ENCODE measurements at places on chromosomes 4 and X.

- no peak for DNase-seq
Observed at GRCh38 chrX:16136080-16136479, 12.7 kb downstream of the GRPR start.

DNA sequence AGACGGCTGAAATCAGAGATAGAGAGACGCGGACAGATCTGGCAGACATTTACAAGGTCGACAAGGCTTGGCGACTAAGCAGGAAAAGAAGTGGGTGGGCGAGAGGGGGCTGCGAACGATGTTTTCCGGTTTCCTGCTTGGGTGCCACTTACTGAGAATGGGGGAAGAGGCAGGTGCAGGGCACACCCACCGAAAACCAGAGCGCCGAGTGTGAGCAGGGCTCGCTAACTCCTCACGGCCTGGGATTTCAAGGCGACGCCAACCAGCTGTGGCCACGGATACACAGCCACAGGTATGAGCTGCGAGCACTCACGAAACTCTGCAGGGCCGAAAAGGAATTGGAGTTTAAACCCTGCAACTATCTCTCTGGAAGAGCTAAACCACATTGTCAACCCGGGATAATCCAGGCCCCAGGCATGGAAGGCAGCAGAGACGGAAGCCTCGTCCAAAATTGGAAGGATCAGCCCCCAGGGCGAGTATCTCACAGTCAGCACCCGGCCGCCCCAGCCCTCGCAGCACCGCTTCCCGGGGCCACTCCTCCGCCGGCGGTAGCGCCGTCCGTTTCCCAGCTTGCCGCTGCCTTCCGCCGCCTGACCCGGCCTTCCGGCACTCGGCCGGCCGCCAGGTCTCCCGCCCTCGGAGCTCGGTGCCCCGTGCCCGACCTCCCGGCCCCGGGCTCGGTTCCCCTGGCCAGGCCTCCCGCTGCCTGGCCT, 778 bp downstream of the CASP3 start:
- no peak for DNase-seq

DNA sequence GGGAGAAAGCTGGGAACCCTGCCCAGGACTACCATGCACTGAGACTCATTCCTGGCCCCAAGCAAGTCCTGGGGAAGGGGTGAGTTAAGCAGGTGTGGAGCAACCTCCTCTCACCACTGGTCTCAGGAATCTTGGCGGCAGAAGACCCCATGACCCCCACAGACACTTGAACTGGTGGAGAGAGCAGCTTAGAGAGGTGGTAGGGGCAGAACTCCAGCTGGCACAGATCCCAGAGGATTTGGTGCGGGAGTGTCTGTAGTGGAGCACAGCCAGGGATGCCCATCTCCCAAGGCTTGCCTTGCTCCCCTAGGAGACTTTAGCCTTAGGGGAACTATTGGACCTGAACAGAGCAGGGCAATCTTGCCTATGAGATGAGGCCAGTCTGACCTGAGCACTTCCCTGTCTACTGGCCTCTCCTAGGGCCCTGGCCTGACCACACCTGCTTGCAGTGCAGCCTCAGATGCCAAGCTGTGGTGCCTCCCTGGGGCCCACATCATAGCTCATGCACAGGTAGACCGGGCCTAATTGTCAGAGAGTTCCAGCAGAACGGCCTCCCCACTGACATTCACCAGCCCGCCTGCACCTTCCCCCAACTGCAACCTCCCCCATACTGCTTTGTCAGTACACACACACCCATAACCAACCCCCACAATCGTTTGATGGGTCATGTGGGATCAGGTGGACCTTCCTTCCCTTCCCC, 78.0 kb downstream of the NAA11 start:
- no peak for DNase-seq

- no peak for DNase-seq
Observed at GRCh38 chr4:154344686-154345085, 146.9 kb downstream of the DCHS2 start.

GRCh38 chr4:156999175-156999517, 27.5 kb upstream of the PDGFC start:
- no peak for DNase-seq

DNA sequence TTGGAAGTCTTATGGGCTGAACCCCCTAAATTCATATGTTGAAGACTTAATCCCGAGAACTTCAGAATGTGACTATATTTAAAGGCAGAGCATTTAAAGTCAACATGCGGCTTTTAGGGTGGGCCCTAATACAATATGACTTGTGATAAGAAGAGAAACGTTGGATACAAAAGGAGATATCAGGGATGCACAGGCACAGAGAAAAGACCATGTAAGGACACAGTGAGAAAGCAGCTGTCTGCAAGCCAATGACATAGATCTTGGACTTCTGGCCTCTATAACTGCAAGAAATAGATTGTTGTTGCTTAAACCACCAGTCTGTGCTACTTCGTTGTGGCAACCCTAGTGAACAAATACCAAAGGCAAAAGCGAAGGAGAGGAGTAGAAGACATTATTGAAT, 42.2 kb downstream of the GABRG1 start:
- DNase-seq: no peak

DNA sequence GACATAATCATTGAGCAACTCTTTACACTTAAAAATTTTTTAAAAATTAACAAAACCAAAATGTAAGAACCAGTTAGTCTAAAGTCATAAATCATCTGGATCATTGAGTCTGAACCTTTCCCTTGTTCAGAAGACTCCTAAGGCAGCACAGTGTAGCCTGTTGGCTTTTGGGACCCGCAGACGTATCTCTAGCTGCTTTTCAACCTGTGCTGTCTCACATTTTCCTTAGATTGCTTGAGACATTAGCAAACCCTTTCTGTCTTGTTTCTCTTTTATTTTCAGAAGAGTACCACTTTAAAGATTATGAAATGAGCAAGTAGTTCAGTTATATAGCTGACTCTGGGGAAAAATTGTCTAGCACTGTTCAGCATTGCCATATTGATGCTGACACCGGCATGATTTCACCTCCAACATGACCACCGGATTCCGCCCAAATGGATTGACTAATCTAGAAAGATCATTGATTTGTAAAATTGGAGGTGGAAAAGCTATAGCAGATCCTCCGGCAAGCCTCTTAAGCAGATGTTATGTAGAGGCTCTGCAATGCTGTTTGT, 8.9 kb downstream of the TCEANC start:
- DNase-seq: no peak

- DNase-seq: no peak
Observed at GRCh38 chrX:152892999-152893891, 4.6 kb upstream of the ZNF185 start.

- no peak for DNase-seq
Observed at GRCh38 chr4:76307660-76308014, 1.1 kb downstream of the STBD1 start.

DNA sequence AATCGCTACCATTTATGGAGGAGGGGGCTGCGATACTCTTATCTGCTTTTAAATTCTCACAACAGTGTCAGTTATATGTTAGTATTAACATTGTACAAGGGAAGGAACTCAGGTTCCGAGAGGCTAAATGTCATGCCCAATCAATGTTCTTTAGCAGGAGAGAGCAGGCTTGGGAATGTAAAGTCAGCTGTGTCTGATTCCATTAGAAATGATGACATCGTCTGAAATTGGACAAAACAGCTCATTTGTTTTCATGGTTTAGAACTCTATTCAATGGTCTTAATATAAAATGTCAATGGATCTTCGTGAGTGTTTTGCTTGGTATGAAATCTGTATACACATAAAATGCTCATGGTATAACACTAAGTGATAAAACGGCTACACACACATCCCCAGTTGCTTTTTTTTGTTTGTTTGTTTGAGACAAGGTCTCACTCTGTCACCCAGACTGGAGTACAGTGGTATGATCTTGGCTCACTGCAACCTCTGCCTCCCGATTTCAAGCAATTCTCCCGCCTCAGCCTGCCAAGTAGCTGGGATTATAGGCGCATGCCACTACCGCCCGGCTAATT, 11.9 kb upstream of the SH3KBP1 start:
- DNase-seq: no peak

GRCh38 chrX:110219920-110220319, 98.0 kb downstream of the AMMECR1 start:
- DNase-seq: no peak

DNA sequence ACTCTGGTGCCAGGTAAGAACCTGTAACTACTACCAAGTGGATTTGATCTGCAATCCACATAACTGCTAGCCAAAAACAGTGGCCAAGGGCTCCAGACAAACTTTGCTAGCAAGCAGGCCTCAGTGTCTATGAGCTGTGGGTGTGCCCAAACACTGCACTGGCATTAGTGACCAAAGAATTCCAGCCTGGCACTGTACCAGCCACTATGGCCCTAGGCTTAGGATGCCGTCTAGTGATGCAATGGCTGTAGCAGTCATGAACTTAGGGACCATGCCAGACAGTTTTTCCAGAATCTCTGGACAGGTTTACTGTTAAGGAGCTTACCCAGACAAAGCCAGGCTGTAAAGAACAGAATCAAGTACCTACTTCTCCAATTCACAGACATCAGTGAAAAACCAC, 33.7 kb upstream of the PRR27 start:
- DNase-seq: no peak

GRCh38 chrX:88605222-88605583, 141.8 kb upstream of the CPXCR1 start:
- no peak for DNase-seq

DNA sequence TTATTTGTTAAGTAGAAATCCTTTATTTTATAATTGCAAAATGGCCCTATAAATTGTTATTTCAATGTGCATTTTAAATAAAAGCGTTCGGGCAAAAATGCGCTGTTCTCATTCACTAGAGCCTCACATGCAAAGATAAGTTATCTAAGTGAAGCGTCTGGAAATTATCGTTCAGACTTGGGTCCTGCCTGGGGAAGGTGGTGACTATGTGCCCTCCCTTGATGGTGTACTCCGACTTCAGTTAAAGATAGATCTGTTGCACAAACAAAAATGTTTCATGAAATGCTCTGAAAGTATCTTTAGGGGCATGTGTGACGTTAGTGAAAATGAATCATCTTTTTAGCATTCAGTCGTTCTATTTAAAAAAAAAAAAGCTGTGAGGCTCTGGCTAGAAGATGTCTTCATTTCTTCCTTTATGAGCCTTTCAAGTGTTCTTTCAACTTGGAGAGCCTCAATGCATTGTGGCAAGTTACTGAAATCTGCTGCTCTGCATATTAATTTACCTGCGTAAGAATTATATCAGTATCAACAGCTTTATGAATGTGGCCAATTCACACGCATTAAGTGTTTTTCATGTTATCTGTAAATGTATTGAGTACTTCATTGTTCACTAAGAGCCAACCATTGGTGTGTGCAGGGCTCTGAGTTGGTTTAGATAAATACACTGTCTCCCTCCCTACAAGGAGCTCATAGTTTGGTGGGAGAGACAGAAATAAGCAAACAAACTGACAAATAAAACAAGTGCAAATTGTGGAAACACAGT, 83.0 kb downstream of the AFF1 start:
- DNase-seq: no peak

GRCh38 chr4:164701665-164702064, 52.3 kb upstream of the SMIM31 start:
- no peak for DNase-seq

DNA sequence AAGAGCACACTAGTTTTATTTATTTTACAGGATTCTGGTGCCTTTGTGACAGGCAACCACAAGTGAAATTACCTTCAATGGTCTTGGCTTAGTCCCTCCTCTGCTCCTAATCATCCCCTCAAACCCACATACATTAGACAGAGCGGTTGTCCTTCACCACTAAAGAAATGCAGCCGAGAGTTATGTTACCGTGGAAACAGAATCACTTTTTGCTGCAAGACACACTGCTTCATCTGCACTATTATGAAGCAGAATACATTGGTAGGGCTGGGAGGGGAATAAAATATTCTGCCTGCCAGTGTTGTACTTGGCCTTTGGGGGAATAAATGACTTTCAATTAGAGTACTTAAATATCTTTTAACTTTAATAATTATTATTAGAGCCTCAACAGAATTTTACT, 75.2 kb downstream of the ARHGEF38 start:
- DNase-seq: no peak

DNA sequence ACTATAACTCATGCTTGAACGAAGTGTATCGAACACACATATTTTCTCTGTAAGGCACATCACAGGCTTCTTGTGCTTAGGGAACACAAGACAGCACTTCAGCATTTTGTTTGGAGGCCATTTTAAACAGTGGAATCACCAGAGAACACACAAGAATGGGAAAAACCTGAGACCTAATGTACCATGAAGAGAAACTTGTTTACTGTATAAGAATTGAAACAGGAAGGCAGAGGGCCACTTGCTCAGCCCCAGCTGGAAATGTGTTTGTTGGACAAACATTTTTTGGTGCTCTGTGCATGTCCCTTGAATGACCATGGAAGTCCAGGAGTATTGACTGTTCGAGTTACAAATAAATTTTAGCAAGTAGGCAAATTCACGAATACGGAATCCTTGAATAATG, 47.5 kb downstream of the RAPGEF2 start:
- no peak for DNase-seq

Measured in HuH-7.5 (cell line).